ENCODE measurements at places on chromosomes 2 and 18.

DNA sequence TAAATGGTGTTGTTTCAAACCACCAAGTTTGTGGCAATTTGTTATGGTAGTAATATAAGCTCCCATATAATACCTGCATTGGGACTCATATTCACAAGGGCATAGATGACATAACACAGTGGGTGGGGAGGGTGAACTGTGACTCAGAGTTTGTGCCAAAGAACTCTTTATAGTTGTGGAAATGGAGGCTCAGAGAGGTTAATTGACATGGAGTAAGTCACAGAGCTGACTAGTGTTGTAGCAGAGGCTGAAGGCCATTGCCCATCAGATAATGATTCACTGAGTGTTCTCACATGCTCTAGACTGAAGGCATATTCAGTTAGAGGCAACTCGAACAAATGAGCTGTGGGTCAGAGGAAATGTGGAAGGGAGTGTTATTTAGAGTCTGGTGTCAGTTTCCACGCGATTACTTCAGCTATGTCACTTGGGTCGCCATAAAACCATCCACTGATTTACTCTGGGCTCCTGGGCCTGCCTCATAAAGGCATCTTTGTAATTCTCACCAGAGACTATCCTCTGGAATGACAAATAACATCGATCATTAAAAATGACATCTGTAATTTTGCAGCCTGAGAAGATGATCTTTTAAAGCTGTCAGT lies 264.7 kb downstream of the CCDC85A start:
- DNase-seq = no peak

GRCh38 chr18:44655435-44655834 lies 25.3 kb upstream of the SETBP1 start:
- no peak for DNase-seq

- peak; percentile 62 for DNase-seq
Observed at GRCh38 chr2:43174368-43174916, 52.0 kb downstream of the ZFP36L2 start.

GRCh38 chr2:36701391-36701795 lies 4.9 kb downstream of the VIT start:
- DNase-seq = no peak

DNA sequence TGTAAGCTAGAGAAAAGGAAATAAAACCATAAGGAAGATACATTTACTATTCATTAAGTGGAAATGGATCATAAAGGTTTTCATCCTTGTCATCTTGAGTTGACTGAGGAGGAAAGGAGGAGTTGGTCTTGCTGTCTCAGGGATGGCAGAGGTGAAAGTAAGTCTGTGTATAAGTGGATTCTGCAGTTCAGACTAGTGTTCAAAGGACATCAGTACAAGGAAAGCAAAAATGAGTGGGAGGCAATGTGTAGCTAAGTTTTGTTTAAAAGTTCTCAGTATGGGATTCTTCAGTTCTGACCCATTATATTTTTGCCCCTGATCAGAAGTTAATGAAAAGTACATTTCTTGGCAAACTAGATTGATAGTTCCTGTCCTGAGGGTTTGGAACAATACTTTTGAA lies 18.9 kb downstream of the SLC20A1 start:
- no peak for DNase-seq

DNA sequence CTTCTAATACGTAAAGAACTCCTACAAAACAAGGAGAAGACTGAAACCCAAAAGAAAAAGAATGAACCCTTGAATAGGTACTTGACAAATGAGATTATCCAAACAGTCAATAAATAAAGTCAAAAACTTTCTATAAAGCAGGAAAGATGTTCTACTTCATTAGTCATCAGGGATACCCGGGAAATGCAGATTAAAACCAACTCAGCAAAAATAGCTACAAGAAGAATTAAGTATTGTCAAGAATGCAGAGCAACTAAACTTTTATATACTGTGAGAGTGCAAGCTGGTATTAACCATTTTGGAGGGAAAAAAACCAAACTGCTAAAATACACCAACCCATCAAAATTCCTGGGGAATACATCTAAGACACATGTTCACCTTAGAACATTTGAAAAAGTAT lies 10.4 kb downstream of the TXNL1 start:
- DNase-seq = no peak

- no peak for DNase-seq
Observed at GRCh38 chr2:10900216-10901109, 11.3 kb upstream of the KCNF1 start.

DNA sequence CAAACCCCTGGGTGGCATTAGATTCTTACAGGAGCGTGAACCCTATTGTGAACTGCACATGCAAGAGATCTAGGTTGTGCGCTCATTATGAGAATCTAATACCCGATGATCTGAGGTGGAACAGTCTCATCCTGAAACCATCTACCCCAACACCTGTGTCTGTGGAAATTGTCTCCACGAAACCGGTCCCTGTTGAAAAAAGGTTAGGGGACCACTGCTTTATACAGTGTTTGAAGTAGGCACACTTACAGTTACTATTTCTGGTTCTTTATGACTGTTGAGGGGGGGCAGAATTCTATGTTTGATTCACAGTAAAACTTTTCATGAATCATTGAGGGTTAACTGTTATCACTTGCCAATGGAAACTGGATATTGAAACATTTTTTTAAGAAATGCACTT lies 72.0 kb downstream of the RIF1 start:
- no peak for DNase-seq

- DNase-seq = no peak
Observed at GRCh38 chr2:121242976-121243375, 42.0 kb downstream of the TFCP2L1 start.

DNA sequence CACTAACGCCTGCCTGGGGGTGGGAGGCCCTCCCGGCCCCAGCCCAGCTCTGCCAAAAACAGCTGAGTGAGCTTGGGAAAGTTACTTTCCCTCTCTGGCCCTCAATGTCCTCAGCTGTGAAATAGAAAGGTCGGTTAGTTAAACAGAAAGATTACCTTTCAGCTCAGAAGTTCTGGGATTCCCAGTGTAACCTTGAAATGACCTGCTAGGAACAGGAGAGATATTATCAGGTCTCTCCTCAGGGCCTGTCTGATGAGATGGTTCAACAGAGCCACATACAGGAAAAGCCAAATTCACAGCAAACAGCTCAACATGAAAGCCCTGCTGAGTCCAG lies 68.8 kb downstream of the LBH start:
- DNase-seq = no peak

GRCh38 chr2:69553991-69554390 lies 89.5 kb downstream of the AAK1 start:
- DNase-seq = no peak

GRCh38 chr2:39989888-39990287 lies 210.8 kb upstream of the THUMPD2 start:
- no peak for DNase-seq

GRCh38 chr18:24488824-24489493 lies 28.5 kb downstream of the HRH4 start:
- no peak for DNase-seq

- no peak for DNase-seq
Observed at GRCh38 chr2:137333386-137334165, 568.2 kb downstream of the THSD7B start.

DNA sequence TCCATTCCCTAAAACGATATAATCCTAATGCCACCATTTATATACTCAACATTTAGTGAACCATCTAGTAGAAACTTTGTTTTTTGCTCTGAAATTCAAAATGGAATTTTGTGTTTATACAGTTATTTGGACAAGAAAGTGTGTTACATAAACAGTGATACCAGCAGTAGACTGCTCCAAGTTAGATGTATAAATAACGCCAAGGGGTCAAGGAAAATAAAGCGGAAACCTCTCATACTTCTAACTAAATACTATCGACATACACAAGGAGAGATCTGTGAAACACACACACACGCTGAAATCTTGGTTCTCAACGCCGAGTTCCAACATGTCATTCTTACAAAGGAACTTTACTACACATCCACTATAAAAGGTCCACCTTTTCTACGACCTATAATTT lies 1.2 kb downstream of the TXNL1 start:
- no peak for DNase-seq

DNA sequence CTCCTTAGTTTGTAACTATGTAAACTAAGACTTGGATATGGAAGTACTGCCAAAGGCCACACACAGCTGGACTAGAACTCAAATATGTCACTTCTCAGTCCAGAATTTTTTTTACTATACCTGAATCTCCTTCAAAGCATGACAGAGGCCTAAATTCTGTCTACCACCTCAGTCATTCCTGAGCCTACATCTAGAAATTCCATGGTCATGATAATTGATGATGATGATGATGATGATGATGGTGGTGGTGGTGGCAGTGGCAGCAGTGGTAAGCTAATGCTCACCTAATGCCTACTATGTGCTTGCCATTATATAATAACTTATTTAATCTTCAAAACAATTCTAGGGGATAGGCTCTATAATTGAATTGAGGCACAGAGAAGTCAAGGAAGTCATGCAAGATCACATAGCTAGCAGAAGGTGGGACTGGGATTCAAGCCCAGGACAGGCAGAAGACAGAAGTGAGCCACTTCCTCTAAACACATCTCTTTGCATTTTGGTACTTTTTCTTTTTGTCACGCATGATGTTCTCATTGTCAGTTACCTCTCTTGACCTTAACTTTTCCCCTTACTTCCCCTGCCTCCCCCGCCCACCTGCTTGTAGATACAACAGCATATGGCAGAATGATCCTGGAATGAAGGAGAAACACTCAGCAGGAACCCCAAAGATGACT lies 539.3 kb downstream of the TNS1 start:
- DNase-seq = no peak
